ENCODE measurements at places on chromosomes 3 and 15. TPM values are rescaled to one million over a fixed set of nuclear protein-coding genes. Genes with fewer than 3 reads are reported as not detected.
A peak's percentile ranks its signal among the peaks of the same experiment; 100 is the strongest.

CCDC80 gene
- 58.4 TPM for total RNA-seq

CCDC12 gene
- total RNA-seq: 27.0 TPM

DNA sequence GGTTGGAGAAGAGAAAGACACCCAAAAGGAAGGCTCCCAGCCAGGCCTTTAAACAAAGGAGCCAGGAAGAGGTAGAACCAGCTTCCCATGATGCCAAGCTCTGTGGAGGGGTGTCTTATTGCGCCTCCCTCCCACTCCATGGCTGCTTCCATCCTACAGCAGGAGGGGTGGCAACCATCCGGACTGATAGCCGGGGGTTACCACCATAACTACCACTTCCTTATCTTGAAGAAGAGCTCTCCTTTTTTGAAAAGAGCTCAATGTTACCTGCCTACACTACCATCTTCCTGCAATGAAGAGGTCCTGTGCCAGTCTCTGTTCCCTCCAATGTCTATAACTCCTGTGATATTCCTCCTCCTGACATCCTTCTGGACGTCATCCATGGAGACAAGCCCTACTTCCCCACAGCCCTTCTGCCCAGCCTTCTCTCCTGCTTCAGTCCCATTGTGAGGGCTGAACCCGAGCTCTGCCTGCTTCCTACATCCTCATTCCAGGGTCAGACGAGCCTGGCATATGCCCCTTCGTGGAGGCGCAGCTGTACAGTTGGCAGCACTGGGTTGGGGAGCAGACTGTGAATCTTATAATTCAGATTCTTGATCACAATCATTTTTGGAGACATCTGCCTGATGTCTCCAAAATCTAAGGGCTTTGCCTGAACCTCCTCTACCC, 8.5 kb downstream of the CCDC9B start:
- H3K4me3 ChIP-seq: no peak overlapping the region
- peaks cover 92% of the 10 kb centered on the region for H3K4me1 ChIP-seq
- H3K36me3 ChIP-seq: peaks cover 87% of the 10 kb centered on the region
- no peak for DNase-seq
- H3K27me3 ChIP-seq: no peaks in the 10 kb centered on the region

GRCh38 chr3:71509066-71509465, 74.5 kb downstream of the FOXP1 start:
- H3K4me1 ChIP-seq: peaks cover 17% of the 10 kb centered on the region
- DNase-seq: no peak
- no peaks in the 10 kb centered on the region for H3K27me3 ChIP-seq
- no peak overlapping the region for H3K27ac ChIP-seq
- no peaks in the 10 kb centered on the region for H3K36me3 ChIP-seq
- no peak overlapping the region for H3K4me3 ChIP-seq

- peaks cover 13% of the 10 kb centered on the region for H3K36me3 ChIP-seq
- DNase-seq: no peak
- peaks cover 27% of the 10 kb centered on the region for H3K4me1 ChIP-seq
- peak overlapping the region; percentile 15 for H3K27ac ChIP-seq
These were observed 1.3 kb downstream of the CTNNB1 start for GRCh38 chr3:41200669-41201021.

- H3K27ac ChIP-seq: no peak overlapping the region
- peaks cover 15% of the 10 kb centered on the region for H3K4me1 ChIP-seq
- no peaks in the 10 kb centered on the region for H3K36me3 ChIP-seq
- H3K4me3 ChIP-seq: no peak overlapping the region
These were observed 7.0 kb downstream of the PAK6 start for GRCh38 chr15:40245666-40246450.

Measured in SJSA1 (cell line).